ENCODE measurements at places on chromosomes 4 and X. TPM values are rescaled to one million over a fixed set of nuclear protein-coding genes. Genes with fewer than 3 reads are reported as not detected.

Gene NPY1R
- not detected for total RNA-seq

Gene ENPP6
- total RNA-seq: not detected

Gene LEF1
- total RNA-seq: 306 TPM

Gene PNMA3
- not detected for total RNA-seq

Gene PAGE2B
- not detected for total RNA-seq

Gene OCIAD2
- 65.9 TPM for total RNA-seq

Gene CT45A2
- not detected for total RNA-seq

Gene TIMM8A
- total RNA-seq: 29.3 TPM

Gene S100G
- not detected for total RNA-seq

Gene ACE2
- total RNA-seq: not detected

Gene PAK3
- not detected for total RNA-seq

Gene BEND2
- total RNA-seq: not detected

Gene UGT2A1
- not detected for total RNA-seq

Gene ARMCX1
- not detected for total RNA-seq

Gene F8A2
- not detected for total RNA-seq

Gene RAB9B
- 1.4 TPM for total RNA-seq

Gene CACNA1F
- total RNA-seq: not detected

Gene PDGFRA
- total RNA-seq: not detected

Gene MFAP3L
- total RNA-seq: not detected

Data from OCI-LY7 (cell line).